ENCODE measurements at places on chromosomes 7 and 10.

GRCh38 chr7:66871076-66871475, 49.9 kb upstream of the TMEM248 start:
- DNase-seq, result no peak

- no peak for DNase-seq
Measured at GRCh38 chr10:113302062-113302461, 250.8 kb upstream of the HABP2 start.

DNA sequence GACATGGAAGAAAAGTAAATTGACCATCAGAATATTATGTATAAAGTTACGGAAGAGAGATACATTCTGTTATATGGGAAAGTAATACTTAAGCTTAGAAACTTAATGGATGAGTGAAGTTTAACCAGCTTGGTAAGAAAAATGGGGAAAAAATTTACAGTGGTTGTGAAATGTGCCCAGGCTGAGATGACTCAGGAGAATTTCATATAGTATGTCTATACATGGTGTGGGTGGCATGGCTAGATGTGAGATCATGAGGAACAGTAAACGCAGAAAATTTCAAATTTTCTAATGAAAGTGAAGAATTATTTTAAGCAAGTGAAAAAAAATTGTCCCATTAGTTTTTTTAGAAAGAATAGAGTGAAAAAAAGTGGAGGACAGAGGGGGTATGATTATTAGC, 552.5 kb upstream of the SORCS1 start:
- DNase-seq, result no peak

DNA sequence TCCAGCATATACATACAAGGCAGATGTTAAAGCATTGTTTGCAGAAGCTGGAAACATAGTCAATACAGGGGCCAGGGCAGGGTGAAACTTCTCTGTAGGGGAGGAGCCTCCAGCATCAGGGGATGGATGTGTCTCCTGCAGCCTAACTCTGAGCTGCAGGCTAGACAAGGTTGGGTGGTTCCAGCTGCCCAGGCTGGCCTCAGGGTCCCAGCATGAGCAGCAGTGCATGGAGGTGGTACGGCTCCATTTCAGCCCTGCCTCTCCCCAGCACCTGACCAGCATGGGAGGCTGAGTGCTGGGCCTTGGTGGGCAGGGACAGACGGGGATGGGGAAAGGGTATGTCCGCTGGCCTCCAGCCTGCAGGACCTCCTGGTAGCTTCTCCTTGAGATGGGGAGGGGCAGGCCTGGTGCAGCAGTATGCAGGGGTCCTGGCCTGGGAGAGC, 7.4 kb upstream of the TBRG4 start:
- no peak for DNase-seq

DNA sequence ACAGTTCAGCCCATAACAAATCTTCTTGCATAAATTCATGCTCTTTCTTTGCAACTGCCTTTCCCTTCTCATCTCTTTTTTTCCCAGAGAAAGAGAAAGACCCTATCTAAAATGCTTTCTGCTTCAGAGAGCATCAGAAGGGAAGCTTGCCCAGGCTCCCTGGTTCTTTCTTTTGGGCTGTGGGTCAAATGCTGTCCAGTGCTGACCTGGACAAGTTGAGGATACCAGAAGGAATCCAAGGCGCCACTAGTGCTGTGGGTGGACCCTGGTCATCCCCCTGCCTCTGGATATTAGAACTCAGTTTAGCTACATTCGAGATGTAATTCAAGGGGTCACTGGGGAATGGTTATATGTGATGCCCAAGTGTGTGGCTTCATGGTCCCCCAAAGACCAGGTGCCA, 411.6 kb downstream of the RPS24 start:
- DNase-seq, result no peak

GRCh38 chr10:115826396-115826795, 446.6 kb downstream of the GFRA1 start:
- no peak for DNase-seq

DNA sequence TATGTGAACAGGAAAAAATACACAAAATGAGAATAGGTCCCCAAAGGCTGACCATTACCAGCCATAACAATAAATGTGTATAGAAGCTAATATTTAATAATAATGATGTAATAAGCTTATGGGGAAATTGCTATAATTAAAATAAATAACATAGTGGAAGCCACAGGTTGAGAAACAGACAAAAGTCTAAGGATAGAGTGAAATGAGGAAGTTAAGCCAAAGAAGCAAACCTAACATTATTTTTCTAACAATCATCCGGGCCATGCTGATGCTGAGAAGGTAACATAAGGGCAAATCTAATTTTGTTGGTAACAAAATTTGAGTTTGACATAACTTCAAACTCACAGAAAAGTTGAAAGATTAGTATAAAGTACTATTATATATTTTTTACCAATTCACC, 115.9 kb downstream of the MICU1 start:
- DNase-seq, result no peak

GRCh38 chr7:116901143-116901542, 38.8 kb downstream of the CAPZA2 start:
- DNase-seq, result no peak

DNA sequence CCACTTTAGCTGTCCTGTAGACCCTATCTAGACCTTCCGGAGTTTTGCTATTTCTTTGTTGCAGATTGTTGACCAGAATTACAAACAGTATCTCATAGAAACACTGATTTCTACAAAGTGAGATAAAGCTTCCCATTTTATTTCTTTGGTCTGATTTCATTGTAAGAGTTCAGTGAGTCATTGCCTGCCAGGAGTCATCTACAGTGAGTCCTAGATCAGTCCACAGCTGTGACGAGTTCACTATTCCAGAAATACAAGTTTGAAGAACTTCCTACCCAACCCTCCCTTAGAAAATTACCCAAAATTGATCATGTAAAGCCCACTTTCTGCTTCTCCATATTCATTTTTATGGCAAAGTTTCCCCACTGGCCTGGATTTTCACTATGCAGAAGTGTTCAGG, 905.5 kb downstream of the CNTNAP2 start:
- no peak for DNase-seq

- no peak for DNase-seq
Measured at GRCh38 chr7:22255342-22255741, 101.6 kb downstream of the RAPGEF5 start.

GRCh38 chr7:85215098-85215497, 28.2 kb upstream of the SEMA3D start:
- DNase-seq, result no peak

DNA sequence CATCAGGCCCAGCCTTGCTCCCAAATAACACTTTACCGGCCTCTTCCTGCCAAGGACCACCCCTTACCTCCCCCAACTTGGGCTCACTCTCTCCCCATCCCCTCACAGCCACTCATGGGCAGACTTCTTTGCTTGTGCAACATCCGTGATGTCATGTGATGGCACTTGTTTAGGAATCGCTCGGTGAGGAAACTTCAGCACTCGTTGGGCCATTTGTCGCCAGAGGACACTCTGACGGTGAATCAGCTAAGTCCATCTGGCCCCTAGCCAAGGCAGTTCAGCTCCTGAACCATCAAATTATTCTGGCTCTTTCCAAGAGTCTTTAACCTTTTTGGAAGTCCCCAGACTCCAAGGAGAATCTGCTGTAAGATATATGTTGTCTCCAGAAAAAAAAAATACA, 19.2 kb downstream of the BTBD16 start:
- DNase-seq, result no peak

DNA sequence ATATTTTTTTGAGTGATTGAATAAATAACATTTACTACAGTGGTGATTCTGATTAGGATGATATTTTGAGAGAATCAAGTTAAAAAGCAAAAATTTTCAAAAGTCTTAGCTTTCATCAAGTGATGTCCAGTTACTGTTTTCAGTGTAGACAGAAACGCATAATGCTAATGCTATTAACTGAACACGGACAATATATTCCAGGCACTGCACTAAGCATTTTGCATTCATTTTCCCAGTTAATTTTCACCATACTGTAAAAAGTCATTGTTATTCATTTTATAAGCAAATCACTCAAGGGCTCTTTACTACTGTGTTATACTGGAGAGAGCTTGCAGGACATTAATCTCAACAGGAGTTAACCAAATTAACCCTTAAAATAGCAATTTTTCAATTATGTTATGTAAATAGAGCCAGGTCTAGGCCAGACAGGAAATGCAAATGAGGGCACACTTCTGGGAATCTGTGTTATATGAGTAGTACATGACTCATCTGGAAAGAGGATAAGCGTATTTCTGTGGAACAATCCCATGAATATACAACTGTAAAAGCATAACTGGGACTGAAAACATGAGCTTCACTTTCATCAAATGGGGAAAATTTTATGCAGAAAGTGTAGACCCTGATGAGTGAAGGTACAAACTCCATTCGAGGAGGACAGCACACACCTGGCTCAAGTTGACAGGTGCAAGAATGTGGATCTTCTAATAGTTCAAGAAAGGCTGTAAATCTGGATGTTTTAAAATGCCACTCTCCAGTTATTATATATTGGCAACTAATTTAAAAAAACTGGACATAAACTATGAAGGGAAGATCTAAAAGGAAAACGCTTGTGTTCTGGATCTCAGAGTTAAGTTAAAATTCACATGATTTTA, 75.4 kb downstream of the ANK3 start:
- DNase-seq, result no peak

DNA sequence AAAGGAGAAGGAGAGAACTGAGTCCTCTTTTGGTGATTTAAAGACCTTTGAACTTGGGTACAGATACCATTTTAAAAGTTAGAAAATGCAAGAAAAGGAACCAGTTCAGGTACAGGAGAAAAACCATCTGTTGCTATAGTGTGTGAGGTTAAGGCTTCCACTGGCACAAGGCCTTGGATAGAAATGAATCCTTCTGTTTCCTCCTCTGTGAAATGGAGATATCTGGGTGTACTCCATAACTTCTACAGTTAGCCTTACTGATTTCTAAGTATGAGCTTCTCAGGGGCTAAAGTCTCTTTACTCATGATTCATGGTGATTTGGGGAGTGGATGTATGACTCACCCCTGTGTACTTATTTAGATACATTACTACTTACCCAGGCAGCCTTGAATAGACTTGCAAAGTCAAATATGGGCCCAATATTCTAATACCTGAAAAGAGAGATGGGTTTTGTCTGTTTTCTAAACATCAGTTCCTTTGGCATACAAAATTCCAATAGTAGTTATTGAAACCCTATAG, 117.2 kb upstream of the ADO start:
- DNase-seq, result no peak

GRCh38 chr7:7569615-7570014, 2.9 kb downstream of the MIOS start:
- DNase-seq, result no peak

DNA sequence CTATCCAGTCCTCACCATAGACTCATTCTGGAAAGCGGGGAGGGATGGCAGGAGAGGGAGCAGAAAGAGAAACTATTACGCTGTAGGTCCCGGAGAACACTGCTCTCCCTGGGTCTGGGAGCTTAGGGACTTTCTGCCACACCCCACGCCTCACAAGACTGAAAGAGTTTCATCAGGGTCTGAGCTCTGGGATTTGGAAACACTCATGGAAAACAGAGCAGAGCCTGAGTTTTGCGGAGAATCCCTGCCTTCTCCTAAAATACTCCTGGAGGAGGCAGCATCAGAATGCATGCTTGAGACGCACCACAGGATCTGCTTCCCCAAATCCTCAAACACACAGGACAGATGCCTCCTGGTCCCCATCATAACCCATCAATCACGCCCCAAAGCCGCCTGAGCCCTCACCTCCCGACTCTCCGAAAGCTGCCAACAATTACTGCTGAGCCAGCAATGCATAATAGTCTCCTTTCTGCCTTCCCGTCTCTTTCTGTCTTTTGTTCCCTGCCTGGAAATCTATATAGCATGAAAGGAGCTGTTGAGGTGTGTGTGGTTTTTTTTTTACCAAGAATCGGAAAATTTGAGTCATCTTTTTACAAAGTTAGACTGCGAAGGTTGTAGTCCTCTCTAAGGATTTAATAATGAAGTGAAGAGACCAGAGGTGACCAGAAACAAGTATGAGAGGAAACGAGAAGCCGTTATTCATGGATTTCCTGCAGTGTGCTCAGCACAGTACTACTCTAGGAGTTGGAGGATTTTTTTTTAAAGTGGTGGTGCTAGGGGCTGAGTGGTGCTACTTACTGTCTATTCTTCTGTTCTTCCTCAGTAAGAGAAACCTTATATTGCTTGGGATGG, 37.7 kb downstream of the ASB13 start:
- DNase-seq, result no peak

DNA sequence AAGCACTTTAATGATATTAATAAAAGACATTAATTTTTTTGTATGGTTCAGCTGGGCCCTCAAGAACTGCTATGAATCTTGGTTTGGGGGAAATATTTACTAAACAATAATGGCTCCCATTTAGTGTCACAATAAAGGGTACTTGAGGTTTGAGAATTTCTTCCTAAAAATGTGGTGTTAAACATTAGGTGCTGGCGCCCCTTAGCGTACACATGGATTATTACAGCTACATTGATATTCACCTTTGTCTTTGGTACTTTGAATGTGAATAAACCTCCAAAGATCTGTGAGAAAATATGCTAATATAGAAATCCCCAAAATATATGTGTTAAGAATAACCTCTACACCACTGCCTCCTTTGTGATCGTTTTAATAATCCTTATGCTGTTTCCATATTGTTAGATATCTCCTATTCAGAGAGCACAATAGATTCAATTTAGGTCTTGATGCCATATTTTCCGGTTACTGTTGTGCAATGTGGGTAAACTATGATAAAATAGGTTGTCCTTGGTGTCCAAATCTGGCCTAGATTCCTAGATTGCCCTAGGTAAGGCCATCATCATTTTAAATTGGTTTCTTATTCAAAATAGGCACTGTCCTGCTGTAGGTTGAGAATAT, 161.8 kb upstream of the CACNA2D1 start:
- peak; percentile 38 for DNase-seq

DNA sequence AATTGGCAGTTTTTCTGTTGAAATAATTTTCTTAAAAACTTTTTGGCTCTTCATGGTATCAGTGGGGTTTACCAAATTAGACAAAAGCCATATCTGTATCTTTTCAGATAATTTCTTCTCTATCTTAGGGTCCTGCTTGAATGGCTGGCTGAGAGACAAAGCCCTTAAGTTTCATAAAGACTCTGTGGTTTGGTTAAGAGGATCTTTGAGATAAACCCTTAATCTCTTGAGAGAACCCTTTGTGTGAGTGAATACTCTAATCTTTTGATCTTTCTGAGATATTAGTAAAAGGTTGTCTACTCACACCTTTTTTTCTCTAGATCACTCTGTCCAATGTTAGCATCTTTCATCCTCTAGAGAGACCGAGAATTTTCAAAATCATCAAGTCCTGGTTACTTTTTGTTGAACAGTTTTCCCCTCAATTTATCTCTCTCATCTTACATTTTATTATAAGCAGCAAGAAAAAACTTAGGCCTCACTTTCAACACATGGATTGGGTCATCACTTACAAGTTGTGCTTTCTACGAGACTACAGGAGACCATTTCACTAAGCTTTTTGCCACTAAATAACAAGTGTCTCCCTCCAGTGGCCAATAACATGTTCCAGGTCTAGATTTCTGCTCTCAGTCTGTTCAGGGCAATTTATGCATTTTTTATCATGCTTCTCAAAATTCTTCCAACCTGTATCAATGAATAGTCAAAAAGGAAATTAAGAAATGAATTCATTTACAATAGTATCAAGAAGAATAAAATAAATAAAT, 28.4 kb downstream of the DNAJC9 start:
- no peak for DNase-seq

Measured in BE2C (cell line).